ENCODE measurements at places on chromosomes 3 and 15.

GRCh38 chr3:174859756-174860155 lies 622 bp downstream of the NAALADL2 start:
- DNase-seq = no peak

GRCh38 chr3:8648909-8649741 lies 4.5 kb upstream of the SSUH2 start:
- no peak for DNase-seq

GRCh38 chr3:45604596-45604995 lies 10.0 kb downstream of the LIMD1 start:
- no peak for DNase-seq

DNA sequence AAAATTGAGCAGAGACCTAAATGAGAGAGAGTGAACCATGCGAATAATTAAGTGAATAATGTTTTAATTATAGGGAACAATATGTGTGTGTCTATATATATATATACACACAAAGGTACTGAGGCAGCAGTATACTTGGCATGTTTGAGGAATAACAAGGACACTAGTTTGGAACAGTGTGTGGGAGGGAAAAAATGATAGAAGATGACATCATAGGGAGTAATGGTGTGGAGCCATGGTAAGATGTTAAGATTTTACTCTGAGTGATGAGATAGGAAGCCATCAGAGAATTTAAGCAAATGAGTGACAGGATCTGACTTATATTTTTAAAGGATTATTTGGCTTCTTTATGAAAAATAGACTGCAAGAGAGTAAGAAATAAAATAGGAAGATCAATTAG lies 29.1 kb downstream of the DTWD1 start:
- no peak for DNase-seq

DNA sequence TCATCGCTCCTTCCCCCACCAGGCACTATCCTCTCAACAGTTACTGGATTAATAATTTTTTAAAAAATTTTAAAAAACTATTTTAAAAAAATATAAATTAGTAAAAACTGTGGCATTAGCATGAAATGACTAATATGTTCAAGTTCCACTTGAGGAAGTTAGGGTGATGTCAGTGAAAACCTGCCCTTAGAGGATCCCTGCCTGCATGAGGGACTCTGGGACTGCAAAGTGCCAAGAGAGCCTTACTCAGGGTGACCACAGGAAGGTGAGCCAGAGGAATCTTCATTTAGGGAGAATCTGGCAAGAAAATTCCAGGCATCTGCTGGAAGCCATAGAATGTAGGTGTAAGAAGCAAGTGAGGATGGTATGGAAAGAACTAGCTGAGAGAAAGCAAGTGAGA lies 157.7 kb upstream of the BCL6 start:
- no peak for DNase-seq

DNA sequence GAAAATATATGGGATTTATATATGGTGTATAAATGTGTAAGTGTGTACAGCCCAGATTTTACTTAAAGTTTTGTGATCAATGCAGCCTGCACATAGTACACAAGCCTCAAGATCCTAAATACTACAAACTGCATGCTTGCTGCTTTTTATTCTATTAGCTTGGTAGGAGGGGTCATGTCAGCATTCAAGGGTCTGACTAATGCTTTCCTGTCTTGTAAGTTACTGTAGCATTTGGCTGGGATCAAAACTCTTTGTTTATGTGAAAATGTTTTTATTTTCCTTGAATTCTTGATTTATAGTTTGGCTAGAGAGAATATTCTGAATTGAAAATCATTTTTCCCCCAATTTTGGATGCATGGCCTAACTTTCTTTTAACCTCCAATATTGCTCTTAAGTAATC lies 370.9 kb downstream of the NSUN3 start:
- no peak for DNase-seq

DNA sequence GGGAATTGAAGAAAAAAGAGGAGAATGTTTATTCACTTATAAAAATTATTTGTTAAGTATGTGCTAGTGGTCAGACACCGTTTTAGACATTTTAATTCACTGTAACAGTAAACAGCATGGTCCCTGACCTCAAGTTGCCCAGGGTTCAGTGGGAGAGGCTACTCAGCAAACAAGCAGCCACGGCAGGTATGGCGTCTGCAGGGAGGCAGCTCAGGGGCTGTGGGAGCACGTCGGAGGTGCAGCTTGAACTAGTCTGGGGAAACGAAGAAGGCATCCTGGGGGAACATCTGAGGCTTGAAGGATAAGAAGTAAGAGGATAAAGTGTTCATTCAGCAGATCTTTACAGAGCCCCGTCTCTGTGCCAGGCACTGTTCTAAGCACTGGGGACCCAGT lies 66.0 kb downstream of the CRTC3 start:
- DNase-seq = no peak

GRCh38 chr15:90519688-90520087 lies 10.0 kb upstream of the CRTC3 start:
- no peak for DNase-seq

DNA sequence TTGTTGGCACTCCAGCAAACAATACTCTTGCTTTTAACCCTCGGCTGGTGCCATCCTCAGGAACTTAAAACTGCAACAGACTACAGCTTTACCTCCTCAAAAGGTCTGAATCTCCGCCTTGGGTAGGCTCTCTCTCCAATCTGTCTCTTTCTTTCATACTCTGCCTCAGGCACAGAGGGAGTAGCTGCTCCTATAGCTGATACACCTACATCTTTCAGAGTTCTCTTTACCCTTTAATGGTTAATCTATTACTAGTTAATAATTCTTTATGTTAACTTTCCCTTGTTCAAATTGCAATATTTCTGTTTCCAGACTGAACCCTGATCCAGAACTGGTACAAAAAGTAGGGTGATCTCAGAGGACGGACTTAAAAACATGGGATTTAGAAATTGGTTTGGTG lies 66.2 kb downstream of the MAP4 start:
- no peak for DNase-seq

DNA sequence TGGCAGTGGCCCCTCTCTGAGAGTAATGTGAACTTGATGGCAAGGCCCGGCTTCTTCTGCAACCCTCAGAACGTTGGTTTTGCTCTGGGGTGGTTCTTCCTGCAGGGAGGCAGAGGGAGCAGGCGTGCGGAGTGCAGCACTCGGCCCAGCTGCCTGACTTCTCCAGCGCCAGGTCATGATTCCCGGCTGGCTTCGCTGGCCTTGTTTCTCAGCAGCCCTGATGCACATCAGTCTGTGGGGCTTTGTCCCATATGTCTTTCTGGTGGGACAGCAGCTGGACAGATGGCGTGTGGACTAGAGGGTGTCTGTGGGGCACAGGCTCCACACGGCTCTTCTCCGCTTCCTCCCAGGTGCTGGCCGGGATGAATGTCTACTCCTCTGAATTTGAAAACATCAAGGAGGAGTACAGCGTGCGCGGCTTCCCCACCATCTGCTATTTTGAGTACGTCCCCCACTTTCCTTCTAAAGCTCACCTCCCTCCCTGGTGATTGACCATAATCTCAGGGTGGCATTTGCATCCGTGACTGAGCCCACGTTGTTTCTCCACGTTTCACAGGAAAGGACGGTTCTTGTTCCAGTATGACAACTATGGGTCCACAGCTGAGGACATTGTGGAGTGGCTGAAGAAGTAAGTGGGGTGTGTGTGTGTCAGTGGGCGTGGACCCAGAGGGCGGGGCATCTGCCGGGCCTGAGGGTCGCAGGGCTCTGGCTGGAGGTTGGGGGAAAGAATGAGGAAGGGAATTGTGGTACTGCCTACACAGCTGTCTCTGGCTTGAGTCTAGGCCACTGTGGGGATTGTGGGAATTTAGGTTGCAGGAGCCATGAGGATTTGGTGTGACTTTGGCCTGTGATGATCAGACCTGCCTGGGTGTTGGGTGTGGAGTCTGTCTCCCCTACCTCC lies 57.1 kb downstream of the PDIA5 start:
- DNase-seq = no peak

DNA sequence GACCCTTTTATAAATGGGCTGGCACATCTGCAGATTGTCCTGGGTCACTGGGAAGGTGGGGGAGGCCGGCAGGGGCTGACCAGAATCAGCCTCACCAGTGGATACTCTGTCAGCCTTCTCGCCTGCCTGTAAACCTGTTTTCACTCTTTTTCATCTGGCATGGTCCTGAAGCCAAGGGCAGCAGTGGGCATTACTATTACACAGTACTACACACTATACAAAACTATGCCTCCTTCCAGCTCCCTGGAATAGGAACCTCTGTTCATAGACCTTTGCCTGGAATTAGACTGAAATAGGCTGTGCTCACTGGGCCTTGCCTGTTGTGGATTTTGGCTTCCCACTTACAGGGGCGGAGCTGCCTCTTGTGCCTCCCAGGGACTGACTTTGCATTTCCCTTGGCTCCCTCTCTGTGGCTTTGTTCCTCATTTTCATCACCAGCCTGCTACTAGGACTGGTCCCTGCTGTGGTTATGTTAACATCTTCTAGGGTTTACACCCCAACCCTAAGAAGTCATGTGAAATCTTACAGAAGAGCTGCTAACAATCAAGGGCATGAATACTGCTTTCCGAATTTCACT lies 120.7 kb downstream of the FNDC3B start:
- DNase-seq = no peak

GRCh38 chr3:160065282-160065681 lies 76.6 kb downstream of the IL12A start:
- no peak for DNase-seq

- DNase-seq = no peak
Measured at GRCh38 chr3:29513236-29513635, 232.4 kb downstream of the RBMS3 start.

- DNase-seq = no peak
Measured at GRCh38 chr3:87873136-87873535, 185.7 kb downstream of the CGGBP1 start.

GRCh38 chr3:100726706-100727105 lies 17.4 kb downstream of the TFG start:
- DNase-seq = no peak

DNA sequence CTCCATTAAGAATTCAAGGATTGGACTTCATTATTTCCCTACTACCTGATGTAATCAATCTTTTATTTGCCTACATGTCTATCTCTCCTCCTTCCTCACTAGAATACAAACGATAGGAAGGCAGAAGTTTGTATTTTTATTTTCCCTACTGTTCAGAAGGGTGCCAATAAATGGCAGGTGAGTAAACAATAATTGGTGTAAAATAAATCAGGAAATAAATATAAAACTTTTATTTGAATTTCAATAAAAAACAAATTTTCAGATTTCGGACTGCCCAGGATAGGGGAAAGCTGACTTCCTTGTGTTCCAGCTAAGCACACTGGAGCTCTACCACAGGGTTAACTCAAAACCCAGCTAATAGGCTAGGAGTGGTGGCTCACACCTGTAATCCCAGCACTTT lies 636.3 kb upstream of the BCHE start:
- DNase-seq = no peak

GRCh38 chr3:155631323-155632019 lies 113.4 kb downstream of the PLCH1 start:
- DNase-seq = no peak

- no peak for DNase-seq
Measured at GRCh38 chr3:186772281-186772694, 11.1 kb upstream of the EIF4A2 start.

DNA sequence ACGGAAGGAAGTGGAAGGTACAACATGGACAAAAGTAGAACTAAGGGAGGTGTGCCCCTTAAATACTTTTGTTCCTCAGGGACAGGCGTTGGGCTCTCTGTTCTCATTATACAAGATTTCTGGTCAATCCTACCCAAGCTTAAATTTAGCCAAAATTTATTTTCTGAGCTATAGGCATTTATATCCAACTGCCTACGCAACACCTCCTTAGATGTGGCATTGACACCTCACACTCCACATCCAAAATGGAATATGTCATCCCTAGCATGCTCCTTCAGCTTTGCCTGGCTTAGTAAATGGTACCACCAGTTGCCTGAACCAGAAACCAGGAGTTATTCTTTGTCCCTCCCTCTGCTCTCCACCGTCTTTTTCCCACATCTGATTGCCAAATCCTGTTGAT lies 26.2 kb downstream of the FANCD2OS start:
- no peak for DNase-seq

DNA sequence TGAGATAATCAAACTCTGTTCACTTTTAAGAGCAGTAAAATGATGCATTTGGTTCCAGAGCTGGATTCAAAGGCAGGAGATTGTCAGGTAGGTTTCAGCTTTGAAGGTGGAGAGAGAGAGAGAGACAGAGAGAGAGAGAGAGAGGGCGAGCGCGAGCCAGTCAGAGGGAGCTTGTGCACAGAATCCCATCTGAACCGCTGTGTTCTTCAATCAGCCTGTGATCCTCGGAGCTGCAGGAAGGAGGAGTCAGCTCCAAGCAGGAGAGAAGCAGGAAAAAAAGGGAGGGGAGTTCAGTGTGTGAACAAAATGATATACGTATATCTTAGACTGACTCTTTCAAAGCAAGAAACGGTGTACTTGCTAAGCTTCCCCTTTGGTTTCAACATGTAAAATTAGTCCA lies at the start of gene GPR149:
Gene GPR149 (minus strand): TSS at position 177 of the 400 bp plus-strand sequence. CDS start 575 bp downstream, outside the sequence.
- DNase-seq = no peak

DNA sequence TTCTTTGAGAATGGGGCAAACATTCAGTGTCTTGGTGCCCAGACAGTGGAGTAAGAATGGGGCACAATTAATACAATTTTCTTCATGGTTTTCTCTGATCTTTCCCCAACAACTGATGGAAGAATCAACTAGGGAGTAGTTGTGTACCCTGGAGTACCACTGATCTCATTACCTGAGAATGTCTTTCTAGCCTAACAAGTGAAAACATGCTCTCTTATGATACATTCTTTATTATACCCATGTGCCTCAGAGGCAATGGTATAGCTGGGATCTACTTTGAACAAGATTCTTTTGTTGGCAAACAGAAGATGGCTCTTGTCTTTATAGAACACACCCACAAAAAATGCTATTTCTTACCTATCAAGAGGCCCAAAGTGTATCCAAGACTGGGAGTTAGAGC lies 250.6 kb upstream of the CMC1 start:
- DNase-seq = no peak

GRCh38 chr3:128240232-128240631 lies 87.0 kb downstream of the EEFSEC start:
- no peak for DNase-seq

DNA sequence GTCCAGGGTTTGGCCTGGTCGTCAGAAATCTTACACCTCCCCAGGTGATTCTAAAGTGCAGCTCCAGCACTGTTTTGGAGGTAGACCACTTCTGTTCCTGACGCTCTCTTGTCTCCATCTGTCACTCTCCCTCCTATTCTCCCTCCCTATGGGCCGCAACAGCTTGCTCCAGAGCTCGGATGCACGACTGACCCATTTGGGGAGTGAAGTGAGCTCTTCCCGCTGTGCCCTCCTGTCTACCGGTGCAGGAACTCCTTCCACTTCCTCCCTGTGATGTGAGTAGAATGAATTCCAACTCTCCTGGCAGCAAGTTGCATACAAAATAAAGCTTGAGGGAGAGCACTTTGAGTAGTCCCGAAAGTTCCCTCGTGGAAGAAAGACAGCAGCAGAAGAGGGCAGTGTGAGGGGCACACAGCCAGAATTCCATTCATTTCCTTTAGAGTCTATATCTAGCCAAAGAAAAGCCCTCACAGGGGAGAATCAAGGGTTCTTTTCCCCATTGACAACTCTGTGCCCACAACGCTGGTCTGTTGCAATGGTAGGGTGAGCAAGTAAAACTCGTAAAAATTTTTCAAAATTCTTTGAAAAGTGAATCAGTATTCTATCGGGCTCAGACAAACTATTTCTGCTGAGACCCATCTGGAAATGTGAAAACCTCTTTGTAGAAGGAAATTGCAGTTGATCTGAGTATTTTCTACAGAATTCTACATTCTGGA lies 39.9 kb upstream of the BDH1 start:
- no peak for DNase-seq

All from hematopoietic multipotent progenitor cell treated with erythropoietin and hydrocortisone succinate and interleukin-3 and kit ligand, for 15 days (in vitro differentiated cells).